HCEC 1CT (cell line): ENCODE measurements at places on chromosomes 6 and 20.

DNA sequence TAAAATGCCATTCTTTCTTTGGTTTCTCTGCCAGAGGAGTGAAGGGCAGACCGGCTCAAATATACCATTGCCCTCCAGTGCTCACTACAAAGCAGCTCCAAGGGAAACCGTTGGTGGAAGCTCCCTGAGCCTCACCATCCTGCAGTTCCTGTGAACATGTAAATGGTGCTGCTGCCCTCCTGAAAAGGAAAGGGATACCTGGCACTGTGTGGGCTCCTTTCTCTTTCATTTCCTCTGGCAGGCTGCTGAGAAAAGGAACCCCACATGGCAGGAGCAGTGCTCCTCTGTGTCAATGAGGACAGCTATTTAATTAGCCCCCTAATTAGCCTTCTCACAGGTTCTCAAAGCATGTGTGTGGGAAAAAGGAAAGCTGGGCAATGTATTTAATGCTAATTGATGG lies 142.5 kb downstream of the KLHL32 start:
- no peak for DNase-seq

GRCh38 chr6:135994857-135995544 lies 143.5 kb downstream of the PDE7B start:
- DNase-seq: peak; percentile 92

DNA sequence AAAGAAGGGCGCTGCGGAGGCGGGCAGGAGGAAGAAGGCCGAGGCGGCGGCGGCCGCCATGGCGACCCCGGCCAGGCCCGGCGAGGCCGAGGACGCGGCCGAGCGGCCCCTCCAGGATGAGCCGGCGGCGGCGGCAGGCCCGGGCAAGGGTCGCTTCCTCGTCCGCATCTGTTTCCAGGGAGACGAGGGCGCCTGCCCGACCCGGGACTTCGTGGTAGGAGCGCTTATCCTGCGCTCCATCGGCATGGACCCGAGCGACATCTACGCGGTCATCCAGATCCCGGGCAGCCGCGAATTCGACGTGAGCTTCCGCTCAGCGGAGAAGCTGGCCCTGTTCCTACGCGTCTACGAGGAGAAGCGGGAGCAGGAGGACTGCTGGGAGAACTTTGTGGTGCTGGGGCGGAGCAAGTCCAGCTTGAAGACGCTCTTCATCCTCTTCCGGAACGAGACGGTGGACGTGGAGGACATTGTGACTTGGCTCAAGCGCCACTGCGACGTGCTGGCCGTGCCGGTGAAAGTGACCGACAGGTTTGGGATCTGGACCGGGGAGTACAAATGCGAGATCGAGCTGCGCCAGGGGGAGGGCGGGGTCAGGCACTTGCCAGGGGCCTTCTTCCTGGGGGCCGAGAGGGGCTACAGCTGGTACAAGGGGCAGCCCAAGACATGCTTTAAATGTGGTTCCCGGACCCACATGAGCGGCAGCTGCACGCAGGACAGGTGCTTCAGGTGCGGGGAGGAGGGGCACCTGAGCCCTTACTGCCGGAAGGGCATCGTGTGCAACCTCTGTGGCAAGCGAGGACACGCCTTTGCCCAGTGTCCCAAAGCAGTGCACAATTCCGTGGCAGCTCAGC lies 780 bp downstream of the ZCCHC3 start:
- DNase-seq: peak; percentile 77

DNA sequence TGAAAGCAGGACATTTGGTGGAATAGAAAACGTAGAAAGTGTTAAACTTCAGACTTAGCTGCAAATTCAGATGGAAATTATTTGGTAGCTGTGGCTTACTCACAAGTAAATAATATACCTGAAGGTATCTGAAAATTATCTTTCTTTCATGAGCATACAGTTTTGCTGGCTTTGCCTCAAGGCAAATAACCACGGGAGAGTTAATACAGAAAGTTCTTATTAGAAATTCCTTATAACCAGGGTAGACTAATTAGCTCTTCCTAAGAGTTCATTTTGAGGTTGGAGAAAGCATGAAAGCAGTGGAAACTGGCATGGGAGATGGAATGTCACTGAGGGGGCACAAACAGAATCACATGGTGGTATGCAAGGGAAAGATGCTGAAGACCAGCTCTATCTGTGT lies 217.5 kb downstream of the CD83 start:
- no peak for DNase-seq

DNA sequence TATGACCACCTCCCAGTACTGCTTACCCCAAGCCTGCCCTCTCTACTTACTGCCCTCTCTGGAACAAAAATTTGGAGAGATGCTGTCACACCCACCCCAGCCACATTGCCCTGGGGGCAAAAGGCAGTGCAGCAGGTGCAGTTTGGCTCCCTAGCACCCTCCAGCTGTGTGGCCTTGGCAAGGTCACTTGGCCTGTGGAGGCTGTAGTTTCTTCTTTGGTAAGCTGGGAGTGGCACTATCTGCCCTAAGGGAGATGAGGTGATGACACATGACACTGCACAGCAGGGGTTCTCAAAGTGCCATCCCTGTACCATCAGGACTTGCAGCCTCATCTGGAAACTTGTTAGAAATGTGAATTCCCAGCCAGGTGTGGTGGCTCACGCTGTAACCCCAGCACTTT lies 44.8 kb downstream of the TAF8 start:
- DNase-seq: no peak

DNA sequence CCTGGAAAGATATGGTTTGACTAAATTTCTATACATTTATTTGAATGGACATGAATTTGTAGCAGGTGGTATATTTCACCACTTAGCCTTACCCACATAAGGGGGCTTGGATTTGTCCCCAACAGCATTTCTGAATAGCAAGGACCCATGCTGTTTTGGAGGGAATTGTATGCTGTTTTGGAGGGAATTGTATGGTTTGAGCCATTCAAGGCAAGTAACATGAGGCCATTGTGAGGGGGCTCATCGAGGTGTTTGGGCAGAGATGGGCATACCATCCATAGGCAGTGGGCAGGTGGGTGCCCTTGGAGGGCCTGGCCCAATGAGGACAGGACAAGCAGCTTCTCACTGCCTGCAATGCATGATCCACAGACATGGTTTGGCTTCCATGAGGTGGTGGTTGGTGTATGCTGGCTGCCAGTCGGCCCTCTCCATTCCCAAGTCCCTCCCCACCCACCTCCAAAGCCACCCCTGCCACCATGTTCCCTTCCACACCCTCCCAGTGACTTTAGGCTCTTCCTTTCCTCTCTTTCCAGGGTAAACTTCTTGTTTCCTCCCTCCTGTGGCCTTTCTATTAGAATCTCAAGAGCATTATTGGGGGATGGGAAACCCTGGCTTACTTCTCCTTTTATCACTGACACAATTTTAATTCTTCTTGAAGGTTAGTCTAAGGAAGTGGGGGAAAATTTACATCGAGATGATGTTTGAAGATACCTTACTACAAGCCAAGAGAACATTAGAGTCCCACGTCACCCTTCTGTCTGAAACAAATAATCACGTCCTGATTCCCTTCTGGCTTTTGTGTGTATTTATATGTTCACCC lies 13.2 kb upstream of the PXDC1 start:
- DNase-seq: no peak

DNA sequence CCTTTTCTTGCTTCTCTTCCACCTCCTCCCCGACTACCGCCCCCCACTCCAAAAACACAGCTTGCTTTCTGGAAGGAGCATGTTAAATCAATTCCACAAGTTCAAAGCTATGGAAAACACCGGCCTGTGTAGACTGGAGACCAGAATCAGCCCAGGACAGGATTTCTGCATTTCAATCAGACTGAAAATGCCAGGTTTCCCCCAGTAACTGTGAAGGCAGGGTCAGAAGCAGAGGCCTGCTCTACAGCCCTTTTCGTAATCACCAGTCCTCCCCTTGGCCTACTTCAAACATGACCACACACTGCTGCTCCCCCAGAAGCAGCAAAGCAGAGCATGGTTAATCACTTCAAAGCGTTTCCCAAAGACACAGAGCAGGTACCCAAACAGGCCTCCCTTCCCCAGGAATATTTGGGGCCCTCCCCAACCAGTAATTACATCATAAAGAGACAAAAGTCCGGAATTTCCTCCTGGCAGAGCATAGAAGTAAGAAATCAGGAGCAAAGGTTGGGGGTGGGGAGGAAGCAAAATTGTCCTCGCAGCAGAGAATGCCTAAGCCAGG lies 38.4 kb downstream of the ZMYND8 start:
- DNase-seq: peak; percentile 86

DNA sequence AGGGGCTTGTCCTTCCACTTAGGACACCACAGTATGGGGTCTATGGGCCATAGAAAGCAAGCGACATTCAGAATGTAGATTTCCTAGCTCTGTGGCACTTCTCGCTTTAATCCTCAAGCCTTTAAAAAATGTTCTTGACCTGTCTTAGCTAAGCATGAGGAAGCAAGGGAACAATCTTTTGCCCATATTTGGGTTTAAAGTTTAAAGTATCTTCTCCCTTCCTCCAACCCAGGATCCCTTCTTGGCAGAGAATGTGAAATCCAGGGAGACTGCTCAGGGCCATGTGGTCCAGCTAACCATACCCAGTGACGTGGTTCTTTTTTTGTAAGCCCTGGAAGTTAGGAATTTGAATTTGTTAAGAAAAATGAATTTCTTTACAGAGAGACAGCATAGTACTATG lies 289.9 kb downstream of the BTBD9 start:
- DNase-seq: peak; percentile 94

GRCh38 chr6:161023316-161023715 lies 31.7 kb downstream of the MAP3K4 start:
- peak; percentile 23 for DNase-seq

DNA sequence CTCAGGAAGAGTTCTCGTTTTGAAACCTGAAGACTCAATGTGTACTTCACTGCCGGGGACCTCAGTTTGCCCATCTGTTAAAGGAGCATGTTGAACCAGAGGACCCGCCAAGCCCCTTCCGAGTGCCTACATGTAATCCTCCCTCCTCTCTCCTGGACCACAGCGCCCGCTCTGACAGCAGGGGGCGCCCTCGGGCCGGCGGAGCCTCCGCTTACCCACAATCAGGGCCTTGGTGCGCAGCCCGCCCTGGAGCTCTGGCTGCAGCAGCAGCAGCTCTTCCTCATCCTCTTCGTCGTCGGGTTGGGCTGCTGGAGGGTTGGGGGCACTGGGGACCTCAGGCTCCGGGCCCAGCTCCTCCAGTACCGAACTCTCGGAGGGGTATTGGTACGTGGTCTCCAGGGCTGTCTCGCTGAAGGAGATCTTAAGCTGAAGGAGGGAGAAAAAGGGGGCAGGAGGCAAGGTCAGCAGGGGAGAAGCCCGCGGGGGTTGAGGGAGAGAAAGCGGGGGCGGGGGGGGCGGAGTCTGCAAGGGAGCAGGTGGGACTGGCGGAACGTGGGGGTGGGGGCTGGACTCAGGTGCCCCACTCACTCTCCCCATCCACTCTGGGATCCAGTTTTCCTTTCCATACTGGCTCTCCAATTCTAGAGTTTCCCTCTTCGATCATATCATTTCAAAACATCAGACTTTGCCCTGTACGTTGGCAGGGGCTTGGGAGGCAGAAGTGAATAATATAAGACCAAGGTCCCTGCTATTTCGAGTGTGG lies 6.3 kb upstream of the DHX16 start:
- DNase-seq: peak; percentile 66

GRCh38 chr6:15313367-15313766 lies 67.5 kb downstream of the JARID2 start:
- DNase-seq: no peak

GRCh38 chr6:38259736-38260135 lies 380.0 kb downstream of the BTBD9 start:
- peak; percentile 95 for DNase-seq

- no peak for DNase-seq
Observed at GRCh38 chr6:37126961-37127616, 42.9 kb upstream of the PIM1 start.

DNA sequence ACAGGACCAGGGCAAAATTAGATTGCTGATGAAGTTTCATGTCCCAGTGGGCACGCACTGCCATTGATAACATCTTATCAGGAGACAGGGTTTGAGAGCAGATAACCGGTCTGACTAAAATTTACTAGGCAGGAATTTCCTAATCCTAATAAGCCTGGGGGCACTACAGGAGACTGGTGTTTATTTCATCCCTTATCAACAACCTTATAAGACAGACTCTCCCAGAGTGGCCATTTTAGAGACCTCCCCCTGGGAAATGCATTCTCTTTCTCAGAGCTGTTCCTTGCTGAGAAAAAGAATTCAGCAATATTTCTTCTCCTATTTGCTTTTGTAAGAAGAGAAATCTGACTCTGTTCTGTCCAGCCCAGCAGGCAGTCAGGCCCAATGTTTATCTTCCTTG lies 423.4 kb upstream of the IMPG1 start:
- no peak for DNase-seq

- DNase-seq: no peak
Observed at GRCh38 chr6:142728910-142729481, 216.0 kb downstream of the HIVEP2 start.

GRCh38 chr20:2557873-2558580 lies 21.7 kb downstream of the TMC2 start:
- no peak for DNase-seq

GRCh38 chr20:21393166-21393565 lies 4.2 kb downstream of the NKX2-4 start:
- no peak for DNase-seq

DNA sequence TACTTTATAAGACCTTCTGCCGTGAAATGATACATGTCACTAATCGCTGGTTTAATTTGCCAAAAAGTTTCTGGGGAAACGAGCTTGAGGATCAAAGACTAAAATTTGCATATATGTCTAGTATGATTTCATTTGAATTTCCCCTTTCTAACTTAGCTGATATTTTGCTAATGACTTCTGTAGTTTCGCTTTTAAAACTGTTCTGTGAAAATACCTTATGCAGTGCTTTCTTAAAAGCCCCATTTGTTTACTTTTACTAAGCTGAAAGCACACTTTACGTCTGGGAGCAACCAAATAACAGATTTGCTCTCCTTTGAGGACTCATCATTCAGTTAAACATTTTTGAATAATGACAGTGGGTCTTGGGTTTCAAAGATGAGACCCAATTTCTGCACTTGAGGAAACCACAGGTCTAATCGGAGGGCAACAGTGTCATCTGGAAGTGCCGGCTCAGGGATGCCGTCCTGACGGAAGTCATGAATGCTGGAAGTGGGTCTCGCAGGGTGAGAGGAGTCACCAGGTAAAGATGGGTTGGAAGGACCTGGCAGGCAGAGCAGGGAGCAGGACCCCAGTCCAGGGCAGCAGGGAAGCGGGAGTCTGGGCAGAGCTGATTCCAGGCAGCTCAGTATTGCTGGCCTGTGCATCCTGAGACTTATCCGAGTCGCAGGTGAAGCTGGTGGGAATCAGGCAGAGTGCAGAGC lies 33.2 kb downstream of the PLEKHG1 start:
- DNase-seq: no peak

DNA sequence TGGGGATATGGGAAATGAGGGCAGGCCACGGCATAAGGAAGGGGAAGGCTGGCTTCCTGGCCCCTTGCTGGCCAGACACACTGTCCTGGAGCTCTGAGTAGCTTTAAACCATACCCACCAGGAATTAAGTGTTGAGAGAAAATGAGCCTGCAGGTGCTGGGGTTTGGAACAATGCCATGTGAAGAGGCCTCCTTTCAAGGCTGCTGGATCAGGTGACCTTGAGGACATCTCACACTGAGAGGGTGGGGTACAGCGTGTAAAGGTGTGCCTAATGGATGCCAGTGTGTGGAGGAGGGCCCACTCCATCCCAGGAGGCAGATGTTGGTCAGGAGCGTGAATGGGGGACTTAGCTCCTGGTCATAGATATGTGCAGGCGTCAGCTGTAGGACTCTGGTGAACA lies 74.8 kb upstream of the MLN start:
- DNase-seq: no peak

- DNase-seq: peak; percentile 30
Observed at GRCh38 chr6:112701201-112701600, 354.1 kb downstream of the RFPL4B start.
